ENCODE measurements at places on chromosomes 11 and 22.

- peak; percentile 21 for DNase-seq
These were observed 2.2 kb downstream of the BCR start for GRCh38 chr22:23182309-23183060.

- DNase-seq, result no peak
These were observed 276.8 kb upstream of the SESN3 start for GRCh38 chr11:95507794-95508193.

GRCh38 chr11:61747192-61747966 is 5.1 kb upstream of the MYRF start:
- DNase-seq, result peak; percentile 25

- DNase-seq, result no peak
These were observed 167.8 kb downstream of the C11orf91 start for GRCh38 chr11:33532720-33533385.

- no peak for DNase-seq
These were observed 90.4 kb downstream of the KCNQ1OT1 start for GRCh38 chr11:2609345-2609744.

GRCh38 chr11:120546312-120547205 is 35.0 kb downstream of the GRIK4 start:
- peak; percentile 18 for DNase-seq

GRCh38 chr11:5923427-5923776 is 18.6 kb upstream of the OR56A3 start:
- no peak for DNase-seq

DNA sequence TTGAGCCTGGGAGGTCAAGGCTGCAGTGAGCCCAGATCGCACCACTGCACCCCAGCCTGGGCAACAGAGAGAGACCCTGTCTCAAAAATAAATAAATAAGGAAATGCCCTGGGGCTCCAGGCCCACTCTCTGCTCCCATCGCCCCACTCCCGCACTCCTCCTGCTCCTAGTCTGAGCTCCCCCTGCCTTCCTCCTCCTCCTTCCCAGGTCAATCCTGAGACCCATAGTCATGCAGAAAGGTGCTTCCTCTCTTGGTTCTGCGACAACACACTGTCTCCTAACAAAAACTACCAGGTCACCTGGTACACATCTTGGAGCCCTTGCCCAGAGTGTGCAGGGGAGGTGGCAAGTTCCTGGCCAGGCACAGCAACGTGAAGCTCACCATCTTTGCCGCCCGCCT is 6.9 kb upstream of the APOBEC3G start:
- no peak for DNase-seq

GRCh38 chr11:69686856-69687255 is 11.7 kb upstream of the LTO1 start:
- DNase-seq, result no peak

DNA sequence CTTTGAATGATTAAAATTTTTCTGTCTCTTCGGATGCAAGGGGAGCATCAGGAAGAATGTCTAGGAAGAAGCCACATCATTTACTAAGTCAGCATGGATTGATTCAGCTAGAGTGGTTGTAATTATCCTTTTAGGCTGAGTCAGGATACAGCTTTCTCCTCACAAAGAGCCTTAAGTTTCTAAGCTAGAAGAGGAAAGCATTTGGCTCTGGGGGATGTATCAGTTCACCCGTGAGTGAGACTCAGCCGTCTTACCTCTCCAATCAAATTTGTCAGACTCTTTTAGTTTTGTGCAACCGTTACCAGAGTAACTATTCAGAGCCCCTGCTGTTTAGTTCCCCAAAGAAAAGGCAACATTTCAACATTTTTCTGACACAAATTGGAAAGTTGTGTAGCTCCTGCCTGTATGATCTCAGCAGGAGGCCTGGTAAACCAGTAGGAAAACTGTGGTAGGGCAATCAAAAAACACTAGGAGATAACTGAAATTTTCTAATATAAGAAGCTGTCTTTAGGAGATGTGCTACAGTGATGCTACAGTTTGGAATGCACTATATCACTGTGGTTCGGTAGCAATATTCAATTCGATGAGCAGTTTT is 432.4 kb upstream of the LUZP2 start:
- no peak for DNase-seq

GRCh38 chr11:106032861-106033260 is 10.8 kb upstream of the MSANTD4 start:
- DNase-seq, result no peak

GRCh38 chr22:47038206-47038835 is 275.9 kb downstream of the TBC1D22A start:
- DNase-seq, result no peak

GRCh38 chr11:110338684-110339083 is 42.3 kb upstream of the RDX start:
- no peak for DNase-seq

DNA sequence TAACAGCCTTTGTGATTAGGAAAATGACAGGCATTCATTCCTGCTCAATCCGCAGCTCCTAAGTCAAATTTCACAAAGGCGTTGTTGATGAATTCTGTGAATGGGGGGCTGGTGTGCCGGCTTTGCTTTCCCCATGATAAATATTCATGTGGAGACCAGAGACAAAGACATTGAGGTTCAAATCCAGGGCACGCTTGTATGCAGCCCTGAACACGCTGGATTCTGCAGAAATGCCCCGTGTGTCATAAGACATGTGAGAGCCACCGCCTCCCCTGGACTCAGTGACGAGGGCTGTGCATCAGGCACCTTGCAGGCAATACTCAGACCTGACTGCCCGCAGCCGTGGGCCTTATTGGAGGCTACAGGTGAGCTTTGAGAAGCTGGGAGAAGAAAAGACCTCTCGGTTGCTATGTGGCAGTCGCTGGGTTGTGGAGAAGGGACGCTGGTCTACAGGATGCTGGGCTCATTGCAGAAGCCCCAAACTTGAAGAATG is 906.2 kb downstream of the BRD1 start:
- no peak for DNase-seq

GRCh38 chr22:25696763-25697162 is 45.2 kb upstream of the MYO18B start:
- DNase-seq, result no peak

DNA sequence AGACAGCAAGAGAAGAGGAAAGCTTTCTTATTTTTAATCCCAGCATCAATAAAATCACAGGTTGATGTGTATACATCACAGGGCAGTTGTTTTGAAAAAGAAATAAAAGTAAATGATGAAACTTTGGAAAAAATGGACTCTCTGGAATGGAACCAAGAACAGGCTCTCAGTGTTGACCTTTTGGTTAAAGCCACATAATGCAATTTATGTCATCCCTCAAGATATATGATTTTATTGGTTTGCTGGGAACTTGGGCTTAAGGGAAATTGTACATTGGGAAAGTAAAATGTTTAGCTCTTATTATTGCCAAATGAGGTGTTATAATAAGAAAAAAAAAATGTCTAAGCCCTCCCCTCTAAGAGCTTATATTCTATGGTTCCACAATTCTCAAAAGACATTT is 139.8 kb upstream of the MTNR1B start:
- no peak for DNase-seq

DNA sequence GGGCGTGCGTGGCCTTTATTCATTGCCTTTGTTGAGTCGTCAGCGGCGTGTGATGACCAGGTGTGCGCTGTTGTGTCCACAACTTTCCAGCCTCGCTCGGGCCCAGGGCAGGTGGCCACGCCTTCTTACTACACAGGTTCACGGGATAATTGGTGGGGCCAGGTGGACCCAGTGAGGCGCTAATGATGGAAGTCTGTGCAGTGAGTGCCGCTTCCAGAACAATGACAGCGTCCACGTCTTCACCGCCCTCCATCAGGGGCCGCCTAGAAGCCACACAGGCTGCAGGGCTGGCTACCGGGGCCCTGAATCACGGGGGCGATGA is 1197.3 kb downstream of the BRD1 start:
- DNase-seq, result no peak

DNA sequence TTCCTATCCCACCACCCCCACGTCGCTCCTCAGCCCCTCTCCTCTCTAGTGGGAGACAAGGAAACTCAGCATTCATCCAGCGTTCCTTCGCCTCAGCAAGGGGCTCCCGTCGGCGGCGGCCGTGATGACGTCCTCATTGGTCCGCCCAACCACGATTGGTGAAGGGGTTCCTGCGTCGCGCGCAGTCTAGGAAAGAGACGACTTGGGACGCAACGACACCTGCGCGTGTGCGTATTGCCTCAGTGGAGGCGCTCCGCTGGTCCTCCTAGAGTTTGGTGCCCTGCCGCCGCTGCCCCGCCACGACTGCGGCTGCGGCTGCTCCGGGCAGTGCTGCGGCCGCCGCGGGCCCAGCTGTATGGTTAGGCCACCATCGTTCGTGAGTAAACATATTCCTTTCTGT is 56.6 kb downstream of the CCDC81 start:
- DNase-seq, result no peak

Data from NCI-H1436 (cell line).